ENCODE measurements at places on chromosomes 5 and 9. TPM values are rescaled to one million over a fixed set of nuclear protein-coding genes. Genes with fewer than 3 reads are reported as not detected.

The C6 gene
- 0.26 TPM for total RNA-seq

The PCDHGA6 gene
- 4.8 TPM for total RNA-seq

The GDA gene
- total RNA-seq, result under 0.01 TPM

The FAXDC2 gene
- total RNA-seq, result 11.3 TPM

The SPOCK1 gene
- 30.3 TPM for total RNA-seq

The PCDHB16 gene
- 0.51 TPM for total RNA-seq

The WHRN gene
- 0.51 TPM for total RNA-seq

The PHF24 gene
- total RNA-seq, result 0.17 TPM

The ST6GALNAC6 gene
- total RNA-seq, result 69.5 TPM

The PCSK1 gene
- total RNA-seq, result not detected

The PFN3 gene
- total RNA-seq, result not detected

The ABCA1 gene
- 75.2 TPM for total RNA-seq

The SGCD gene
- total RNA-seq, result 67.5 TPM

The CDHR2 gene
- under 0.01 TPM for total RNA-seq

The RPP25L gene
- total RNA-seq, result 34.3 TPM

The PRR16 gene
- 7.3 TPM for total RNA-seq

The RBM18 gene
- total RNA-seq, result 9.5 TPM

The CDH9 gene
- not detected for total RNA-seq

The SLC35D2 gene
- 34.7 TPM for total RNA-seq

The JAK2 gene
- total RNA-seq, result 13.4 TPM

The TNC gene
- 457 TPM for total RNA-seq

The PTGS1 gene
- 13.4 TPM for total RNA-seq

The CYLC2 gene
- not detected for total RNA-seq

The GTF2H2 gene
- 13.1 TPM for total RNA-seq

Data from fibroblast of lung (primary cell).